Cerebellum (tissue), 4 donors: ENCODE measurements at places on chromosomes 4 and X.

DNA sequence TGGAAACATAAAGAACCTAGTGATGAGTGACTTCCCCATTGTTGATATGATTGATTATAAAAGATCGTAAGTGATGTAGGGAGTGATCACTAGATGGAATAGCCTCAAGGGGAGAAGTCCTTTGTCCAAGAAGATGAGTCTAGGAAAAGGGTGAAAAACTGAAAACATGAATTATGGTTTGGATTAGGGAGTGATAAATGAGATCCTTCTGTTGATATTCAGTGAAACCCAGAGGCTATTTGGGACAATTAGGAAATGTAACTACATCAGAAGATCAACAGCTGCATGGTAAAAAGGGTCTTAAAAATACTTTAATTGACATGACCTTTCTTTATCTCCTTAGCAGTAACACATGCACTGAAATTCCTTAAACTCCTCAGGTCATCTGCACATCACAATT lies 124.0 kb upstream of the UNC5C start:
- no peak for DNase-seq

DNA sequence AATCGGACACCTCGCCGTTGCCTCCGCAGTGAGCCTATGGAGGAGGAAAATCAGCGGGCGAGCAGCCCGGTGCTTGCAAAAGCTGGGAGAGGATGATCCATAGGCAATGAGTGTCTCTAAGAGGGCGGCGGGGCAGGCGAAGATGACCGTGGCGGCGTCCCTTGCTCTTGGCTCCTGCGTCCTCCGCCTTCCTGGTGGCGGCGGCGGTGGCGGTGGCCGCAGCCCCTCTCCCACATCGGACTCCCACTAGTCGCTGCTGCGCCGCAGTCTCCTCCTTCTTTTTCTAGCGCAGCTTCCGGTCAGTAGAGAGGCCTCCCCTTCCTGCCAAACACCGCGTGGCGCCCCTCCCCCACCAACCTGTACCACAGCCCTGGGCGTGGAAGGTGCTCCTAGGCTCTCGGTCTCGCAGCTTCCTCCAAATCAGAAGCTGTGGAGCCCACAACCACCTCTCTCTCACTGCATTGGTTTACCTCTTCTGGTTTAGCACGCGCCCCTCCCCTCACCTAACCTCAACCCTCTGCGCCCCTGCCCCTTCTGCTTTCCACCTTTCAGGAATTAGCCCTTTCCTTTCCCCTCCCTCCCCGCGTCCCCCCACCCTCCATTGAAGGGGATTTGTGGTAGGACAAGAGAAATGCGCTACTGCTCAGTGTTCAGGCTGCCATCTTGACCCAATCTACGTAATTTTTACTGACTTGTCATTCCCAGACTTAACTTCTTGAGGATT lies at the start of gene SPIN3:
Gene SPIN3, minus strand, starts transcription at position 271 of the 724 bp plus-strand sequence. CDS start 594 bp downstream, outside the sequence.
- DNase-seq = peak; percentile 74

GRCh38 chr4:133188433-133189146 lies 39.5 kb downstream of the PCDH10 start:
- DNase-seq = no peak

- no peak for DNase-seq
Observed at GRCh38 chrX:109840585-109840984, 107.5 kb upstream of the ACSL4 start.

- no peak for DNase-seq
Observed at GRCh38 chr4:123055943-123056342, 133.5 kb upstream of the NUDT6 start.

- no peak for DNase-seq
Observed at GRCh38 chr4:98430708-98431403, 169.7 kb downstream of the RAP1GDS1 start.

GRCh38 chrX:123331859-123332258 lies 147.8 kb downstream of the GRIA3 start:
- no peak for DNase-seq

GRCh38 chr4:95959182-95959581 lies 119.3 kb downstream of the PDHA2 start:
- no peak for DNase-seq

DNA sequence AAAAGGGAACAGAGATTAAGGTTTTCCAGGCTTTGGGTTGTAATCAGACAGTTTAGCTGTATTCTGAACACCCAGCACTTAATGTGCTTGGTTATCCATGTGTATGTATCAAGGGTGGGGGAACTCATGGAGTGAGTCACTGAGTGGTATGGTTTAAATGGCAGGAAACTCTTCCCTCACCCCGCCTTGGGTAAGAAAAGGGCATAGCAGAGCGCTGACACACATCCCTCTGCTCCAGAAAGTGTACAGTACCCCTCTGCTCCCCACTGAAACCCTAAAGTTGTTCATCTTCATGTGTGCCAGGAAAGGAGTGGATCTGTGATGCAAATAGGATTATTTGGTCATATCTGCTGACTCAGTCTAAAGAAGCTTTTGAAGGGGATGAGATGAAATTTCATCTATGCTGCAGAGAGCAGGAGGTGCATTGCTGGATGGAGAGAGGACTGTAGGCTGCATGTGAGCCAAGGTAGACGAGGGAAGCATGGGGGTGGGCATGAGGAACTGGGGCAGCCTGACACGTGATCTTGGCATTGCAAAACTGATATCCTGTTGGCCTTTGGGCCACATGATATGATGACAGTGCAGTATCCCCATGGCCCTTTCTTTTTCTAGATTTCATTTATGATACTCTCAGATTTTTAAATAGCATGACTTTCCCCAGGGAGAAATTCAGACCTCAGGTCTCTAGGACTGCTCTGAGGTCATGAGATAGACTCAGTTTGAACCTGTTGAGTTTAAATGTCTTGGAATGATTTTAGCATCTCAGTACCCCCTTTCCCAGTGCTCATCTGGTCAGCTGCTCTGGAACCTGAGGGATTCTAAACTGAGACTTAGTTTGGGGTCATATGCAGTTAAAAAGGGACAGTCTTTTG lies 84.8 kb downstream of the TMEM164 start:
- no peak for DNase-seq

DNA sequence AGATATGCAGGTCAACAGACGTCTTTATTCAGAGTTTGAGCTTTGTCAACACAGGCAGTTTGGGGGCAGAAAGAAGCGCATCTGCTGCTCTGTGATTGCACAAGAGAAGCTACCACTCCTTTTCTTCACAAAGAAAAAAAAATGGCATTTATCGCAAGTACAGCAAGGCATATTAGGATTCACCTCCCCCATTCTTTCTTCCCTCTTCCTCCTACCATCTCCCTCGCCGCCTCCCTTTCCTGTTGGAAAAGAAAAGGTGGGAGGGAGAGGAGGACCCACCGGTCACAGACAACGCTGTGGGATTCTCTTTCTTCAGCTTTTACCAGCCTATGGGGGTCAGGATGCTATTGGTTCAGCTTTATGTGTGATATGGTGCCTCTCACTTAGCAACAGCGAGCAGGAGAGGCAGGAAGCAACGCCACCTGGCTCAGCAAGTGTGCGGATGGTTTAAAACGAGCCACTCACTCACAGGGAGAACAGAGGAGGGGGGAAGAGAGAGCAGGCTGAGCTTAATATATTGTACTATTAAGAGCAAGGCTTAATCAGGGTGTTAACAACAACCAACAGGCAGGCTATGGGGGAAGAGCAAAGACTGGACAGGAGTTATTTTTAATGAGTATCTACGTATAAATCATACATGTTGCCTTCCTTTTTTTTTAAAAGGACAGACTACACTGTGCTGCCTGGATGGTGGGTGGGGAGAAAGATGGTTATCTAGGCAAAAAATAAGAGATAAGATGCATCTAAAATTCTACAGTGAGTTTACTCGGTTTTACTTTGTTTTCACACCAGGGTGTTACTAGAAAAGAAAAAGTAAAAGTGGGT lies 104.7 kb downstream of the MAML3 start:
- DNase-seq = peak; percentile 81

GRCh38 chr4:53365486-53366300 lies at the start of gene SCFD2:
TSS of gene SCFD2 (minus strand) at chr4:53366061.
- DNase-seq = peak; percentile 96

GRCh38 chrX:71103110-71103983 lies 3.2 kb downstream of the CXorf65 start:
- DNase-seq = no peak

- DNase-seq = no peak
Observed at GRCh38 chrX:15334561-15334960, 762 bp downstream of the PIGA start.

DNA sequence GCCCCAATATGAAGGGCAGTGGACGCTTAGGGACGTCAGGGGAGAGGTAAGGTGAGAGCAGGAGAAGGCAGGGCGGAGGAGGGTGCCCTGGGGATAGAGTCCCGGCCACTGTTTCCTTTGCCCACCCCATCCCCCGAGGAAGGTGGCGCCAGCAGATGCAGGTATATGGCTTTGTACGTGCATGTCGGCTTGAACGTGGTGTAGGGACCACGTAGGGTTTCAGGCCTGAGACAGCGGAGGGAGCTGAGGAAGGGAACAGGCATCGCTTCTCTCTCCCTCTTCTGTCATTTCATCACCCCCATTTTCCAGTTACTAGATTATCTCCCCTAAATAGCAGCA lies 97.9 kb downstream of the PHKA2 start:
- DNase-seq = no peak

DNA sequence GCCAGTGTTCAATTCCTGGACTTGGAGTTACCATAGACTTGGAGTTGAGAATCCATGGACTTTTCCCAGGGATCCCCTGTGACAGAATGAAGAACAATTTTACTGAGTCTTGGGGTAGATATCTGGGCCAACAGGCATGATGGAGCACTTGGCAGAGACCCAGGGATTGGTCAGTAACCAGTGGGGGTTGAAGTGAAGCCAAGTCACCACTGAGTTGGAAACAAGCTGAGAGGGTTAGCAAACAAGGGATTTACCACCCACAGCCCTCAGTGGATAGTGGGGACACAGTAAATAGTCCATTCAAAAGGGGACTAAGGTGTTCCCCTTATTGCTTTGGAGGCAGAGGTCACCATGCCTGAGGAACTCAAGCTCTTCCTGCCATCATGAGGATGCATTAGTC lies 281.7 kb downstream of the PPP1R2C start:
- DNase-seq = no peak

DNA sequence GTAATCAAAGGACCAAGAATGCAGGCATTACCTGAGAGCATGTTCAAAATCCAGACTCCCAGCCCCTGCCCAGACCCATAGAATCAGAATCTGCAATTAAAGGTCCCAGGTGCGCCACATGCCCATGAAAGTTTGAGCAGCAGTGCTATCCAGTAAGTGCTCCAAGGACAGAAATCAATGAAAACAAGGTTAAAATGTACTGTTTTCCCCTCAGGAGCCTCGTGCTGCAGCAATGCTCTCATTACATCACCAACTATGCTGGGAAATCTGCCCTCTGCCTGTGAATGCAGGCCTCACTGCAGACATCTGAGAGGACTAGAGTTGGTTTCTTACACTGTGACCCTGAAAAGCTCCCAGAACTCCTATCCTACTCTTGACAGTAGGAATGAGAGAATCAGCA lies 21.1 kb downstream of the ANXA5 start:
- no peak for DNase-seq

DNA sequence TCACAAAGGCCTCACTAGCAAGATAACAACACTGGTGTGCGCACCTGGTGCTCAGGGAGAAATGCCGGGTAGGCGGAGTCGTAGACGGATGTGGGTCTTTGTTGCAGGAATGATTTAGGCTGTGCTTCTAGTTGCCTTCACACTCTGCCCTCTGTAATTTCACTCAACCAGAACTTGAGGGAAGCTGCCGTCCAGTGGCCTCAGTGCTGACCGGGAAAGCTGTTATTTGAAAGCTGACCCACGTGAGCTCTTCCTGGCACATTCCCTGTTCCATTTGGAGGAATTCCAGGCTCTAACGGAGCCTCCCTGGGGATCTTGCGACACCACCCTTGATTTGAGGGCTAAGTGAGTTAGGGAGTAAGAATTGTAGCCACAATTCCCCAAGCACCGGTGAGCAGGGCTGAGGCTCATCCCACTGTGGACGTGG lies 15.9 kb downstream of the SH3TC1 start:
- DNase-seq = no peak

DNA sequence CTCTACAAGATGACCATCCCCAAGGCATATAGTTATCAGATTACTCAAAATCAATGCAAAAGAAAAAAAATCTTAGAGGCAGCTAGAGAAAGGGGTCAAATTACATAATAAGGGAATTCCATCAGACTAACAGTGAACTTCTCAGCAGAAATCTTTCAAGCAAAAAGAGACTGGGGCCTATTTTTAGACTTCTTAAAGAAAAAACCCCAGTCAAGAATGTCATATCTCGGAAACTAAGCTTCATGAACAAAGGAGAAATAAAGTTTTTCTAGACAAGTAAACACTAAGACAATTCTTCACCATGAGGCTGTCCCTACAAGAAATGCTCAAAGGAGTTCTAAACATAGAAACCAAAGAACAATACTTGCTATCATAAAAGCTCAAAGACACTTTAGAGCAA lies 51.7 kb downstream of the RAB28 start:
- no peak for DNase-seq

DNA sequence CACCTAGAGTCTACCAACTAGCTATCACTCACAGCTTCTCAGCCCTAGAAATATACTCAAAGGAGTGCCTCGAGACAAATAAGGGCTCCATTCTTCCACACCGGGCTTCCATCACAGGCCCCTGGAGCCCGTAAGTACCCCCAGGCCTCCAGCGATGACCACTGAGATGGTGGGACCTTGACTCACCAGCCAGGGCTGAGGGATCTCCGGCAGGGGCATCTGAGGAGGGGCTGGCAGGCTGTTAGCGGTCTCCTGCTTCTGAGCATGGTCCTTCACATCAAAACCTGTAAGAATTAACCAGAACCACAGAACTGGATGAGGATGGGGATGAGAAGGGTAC lies 71.3 kb downstream of the AFAP1 start:
- DNase-seq = no peak

GRCh38 chrX:112211459-112211858 lies 128.9 kb upstream of the TRPC5 start:
- DNase-seq = no peak

- DNase-seq = no peak
Observed at GRCh38 chr4:151322570-151322969, 2.8 kb downstream of the SH3D19 start.

DNA sequence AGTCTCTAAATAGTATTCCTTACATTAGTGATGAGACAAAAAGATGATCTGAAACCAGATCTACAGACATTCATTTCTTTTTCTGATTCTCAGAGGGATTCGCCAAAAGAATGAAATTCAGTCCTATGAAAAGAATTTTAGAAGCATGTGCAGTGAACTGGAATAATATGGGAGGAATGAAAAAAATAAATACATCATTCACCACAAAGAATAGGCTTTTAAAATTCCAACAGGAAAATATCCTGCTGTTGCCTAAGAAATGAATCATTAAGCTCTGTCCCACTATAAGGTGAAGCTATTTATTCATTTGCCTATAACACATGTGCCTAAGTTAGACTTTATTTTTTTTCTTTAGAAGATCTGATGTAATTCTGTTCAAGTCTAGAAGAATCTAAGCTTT lies 165.9 kb downstream of the IL15 start:
- DNase-seq = no peak
